ENCODE measurements at places on chromosomes 3 and 15.

GRCh38 chr3:58441514-58442450 lies 8.2 kb upstream of the PDHB start:
- DNase-seq = no peak

- no peak for DNase-seq
Observed at GRCh38 chr3:46970391-46971091, 6.0 kb downstream of the CCDC12 start.

DNA sequence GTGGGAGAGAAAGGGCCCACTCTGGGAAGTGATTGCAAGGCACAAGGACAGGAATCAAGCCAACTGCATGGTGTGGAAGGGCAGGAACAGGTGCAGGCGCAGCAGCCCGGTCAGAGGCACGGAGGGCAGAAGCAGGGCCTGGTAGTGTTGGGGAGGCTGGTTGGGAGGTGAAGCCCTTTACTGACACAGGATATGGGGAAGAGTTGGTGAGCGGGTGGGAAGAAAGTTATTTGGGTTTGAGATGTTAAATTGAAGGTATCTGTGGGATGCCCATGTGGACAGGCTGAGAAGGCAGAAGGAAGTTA lies 83.6 kb upstream of the ABHD2 start:
- no peak for DNase-seq

DNA sequence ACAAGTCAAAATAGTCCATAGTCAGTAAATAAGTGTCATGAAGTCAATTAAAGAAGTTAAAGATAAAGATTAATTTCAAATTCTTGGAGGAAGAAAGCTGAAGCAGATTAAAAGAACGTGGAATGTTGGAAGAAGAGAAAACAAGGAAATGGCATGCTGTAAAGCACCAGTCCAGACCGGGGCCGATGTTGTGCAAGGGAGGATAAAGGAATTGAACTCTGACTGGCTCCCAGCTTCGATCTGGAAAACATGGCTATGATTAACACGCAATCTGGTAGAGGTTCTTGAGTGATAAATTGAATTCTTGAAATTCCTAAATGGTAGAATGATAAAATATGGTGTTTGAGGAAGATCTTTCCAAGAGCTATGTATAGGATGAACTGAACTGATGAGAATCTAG lies 194.4 kb downstream of the MEIS2 start:
- no peak for DNase-seq

DNA sequence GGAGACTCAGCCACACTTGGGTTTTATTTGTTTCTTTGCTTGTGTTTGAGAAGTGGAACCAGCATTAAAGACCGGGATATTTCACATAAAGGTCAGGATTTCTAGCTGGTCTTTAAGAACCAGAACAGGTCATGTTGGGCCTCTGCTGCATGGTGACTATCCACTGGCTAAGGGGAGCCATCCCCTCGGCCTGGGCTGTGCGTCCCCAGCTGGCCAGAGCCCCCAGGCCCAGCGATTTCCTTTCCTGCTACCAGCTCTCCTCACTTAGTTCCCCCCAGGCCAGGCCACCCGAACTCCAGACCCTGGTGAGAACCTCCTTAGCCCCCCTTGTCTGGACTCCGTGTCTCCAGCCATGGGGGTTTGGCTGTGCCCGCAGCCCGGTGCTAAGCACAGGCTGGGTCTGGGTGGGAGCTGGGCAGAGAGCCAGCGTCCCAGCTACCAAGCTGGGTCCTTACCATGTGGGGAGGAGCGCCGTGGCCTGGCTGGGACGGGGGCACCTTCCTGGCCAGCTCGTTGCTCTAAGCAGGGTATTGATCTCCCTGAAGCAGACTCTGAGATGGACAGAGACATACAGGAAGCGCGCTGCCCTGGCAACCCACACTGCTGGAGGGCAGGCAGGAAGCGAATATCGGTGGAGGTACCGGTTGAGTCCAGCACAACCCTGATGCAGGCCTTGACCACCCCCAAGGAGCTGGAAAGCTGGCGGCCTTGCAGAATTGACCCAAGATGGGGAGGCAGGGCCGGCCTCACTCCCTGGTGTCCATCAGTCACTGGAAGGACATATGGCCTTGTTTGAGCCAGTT lies 49.4 kb downstream of the KLF15 start:
- no peak for DNase-seq

- no peak for DNase-seq
Observed at GRCh38 chr3:57961177-57961827, 46.9 kb upstream of the FLNB start.

DNA sequence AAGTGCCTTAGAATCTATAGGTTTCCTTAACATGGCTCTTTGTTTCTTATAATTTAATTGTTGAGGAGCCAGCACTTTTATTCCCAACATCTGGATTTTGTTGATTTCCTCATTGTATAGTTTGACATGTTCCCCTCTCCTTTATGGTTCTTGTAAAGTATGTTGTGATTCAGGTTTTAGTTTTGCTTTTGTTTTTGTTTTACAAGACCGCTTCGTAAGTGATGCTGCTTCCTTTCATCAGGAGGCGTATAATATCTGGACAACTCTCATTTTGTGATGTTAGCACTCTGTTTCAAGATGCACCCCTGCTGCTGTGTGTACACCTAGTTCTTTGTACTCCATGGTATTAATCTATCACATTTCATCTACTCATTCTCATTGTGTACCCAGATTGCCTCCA lies 48.7 kb downstream of the SLC49A4 start:
- no peak for DNase-seq

DNA sequence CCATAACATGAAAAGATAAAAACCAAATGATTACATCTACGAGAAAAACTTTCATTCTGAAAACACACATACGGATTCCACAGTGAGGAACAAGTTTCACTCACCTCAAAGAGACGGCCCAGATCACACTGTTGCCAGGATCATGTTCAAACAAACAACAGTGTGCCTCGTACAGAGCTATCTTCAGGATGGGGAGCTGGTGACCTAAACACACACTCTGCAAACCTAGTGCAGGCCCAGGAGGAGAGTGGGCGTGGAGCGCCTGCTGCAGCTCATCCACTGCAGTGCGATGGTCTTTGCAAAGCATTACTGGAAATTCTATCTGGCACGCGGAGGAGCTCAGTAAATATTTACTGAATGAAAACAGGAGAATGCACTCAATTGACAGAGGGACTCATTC lies 38.5 kb downstream of the TAMM41 start:
- no peak for DNase-seq

DNA sequence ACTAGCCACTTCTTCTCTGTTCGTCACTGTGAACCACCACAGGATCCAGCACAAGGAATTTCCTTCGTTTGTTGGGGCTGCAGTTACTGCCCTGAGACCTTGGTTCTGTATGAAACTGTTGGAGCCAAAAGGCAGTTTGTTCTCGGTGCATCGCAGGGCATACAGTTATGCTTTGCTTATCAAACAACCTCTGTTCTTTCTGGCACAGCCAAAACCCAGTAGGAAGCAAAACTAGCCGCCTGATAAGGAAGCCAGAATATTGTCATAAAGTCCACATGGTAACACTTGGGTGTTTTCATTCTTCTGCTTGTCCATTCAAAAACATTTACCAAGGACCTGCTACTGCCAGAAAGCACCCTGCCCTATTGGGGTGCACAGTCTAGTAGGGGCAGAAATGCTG lies 116.1 kb downstream of the RAB11A start:
- no peak for DNase-seq

DNA sequence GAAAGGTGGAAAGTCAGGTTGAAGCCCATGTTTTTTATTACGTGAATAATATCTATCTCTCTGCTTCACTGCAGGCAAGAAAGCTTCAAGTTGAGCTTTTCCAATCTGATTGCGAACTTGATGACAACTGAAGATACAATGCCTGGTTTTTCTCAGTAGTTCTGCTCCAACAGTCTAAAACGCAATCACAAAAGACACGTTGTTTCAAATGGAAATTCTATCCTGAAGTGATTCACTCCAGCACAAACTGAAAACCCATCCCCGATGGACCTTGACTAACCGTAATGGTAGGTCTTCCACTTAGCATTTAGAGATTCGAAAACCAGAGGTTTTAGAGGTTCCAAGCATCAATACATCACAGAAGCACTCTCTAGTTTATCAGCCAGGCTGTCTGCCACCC lies 10.6 kb downstream of the B4GALT4 start:
- DNase-seq = no peak

DNA sequence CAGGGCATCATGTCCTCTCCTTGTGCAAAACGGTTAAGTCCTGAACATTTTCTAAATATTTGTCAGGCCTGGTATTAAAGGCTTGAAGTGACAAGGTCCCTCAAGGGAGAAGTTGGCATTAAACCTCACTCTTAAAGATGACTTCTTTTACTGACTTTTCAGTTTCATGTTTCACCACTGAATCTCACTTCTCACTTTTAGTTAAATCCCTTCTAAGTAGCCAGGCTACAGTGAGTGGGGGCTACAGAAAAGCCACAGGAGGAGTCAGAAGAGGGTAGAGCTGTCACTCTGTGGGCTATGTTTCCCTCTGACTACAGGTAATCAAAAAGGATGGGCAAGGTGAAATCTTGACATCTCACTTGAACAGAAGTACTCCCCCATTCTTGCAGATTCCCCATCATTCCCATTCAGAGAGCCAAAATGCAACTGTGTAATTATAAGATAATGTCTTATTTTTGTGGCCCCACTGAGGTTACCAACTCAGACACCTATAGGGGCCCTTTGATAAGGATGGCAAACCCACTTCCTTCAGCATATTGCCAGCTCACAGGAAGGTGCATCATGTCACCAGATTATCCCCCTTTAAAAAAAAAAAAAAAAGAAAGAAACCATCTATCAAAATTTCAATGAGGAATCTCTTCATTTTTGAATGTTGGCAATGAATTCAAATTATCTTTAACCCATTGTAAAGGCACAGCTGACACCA lies 790.1 kb upstream of the CFAP20DC start:
- DNase-seq = no peak
